ENCODE measurements at places on chromosomes 5 and 9.
A peak's percentile ranks its signal among the peaks of the same experiment; 100 is the strongest.

- no peak for DNase-seq
- peaks cover 31% of the 10 kb centered on the region for H3K4me1 ChIP-seq
- no peak overlapping the region for H3K4me3 ChIP-seq
- H3K27ac ChIP-seq: peak overlapping the region; percentile 89
- H3K27me3 ChIP-seq: no peaks in the 10 kb centered on the region
- peaks cover 44% of the 10 kb centered on the region for H3K36me3 ChIP-seq
Observed at GRCh38 chr5:151661968-151662732, 24.6 kb downstream of the SPARC start.

DNA sequence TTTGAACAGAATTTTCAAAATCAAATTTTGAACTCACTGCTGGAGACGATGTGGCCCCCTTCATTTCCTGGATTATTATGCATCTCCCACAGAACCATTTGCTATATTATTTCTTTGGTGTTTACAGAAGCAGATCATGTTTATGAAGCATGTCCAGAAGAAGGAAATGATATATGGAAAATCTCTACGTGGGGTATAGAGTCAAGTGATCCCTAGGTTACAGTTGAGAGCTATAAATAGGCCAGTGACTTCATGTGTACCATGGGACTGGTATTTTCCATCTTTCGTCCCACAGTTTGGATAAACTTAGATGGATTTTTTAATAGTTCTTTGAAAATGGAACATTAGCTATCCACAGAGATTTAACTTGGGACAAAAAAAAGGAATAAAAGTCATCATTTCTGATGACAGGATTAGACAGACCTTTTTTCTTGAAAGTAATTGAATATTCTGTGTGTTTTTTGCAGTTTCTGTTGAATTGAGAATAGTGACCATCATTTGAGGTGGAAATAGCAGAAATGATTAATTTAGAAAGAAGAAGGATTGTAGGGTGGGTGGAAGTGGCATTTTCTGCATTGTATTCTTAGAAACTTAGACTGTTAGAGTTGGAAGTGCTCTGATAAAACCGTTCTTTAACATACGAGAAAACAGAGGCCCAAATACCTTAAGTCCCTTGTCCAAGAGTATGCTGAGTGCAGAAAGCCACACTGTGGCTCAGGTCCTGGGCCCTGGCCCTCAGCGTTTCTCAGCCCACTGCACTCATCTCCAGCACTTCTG, 136.4 kb downstream of the PIP5K1B start:
- DNase-seq: no peak
- no peak overlapping the region for H3K4me3 ChIP-seq
- H3K27me3 ChIP-seq: peaks cover 2% of the 10 kb centered on the region

DNA sequence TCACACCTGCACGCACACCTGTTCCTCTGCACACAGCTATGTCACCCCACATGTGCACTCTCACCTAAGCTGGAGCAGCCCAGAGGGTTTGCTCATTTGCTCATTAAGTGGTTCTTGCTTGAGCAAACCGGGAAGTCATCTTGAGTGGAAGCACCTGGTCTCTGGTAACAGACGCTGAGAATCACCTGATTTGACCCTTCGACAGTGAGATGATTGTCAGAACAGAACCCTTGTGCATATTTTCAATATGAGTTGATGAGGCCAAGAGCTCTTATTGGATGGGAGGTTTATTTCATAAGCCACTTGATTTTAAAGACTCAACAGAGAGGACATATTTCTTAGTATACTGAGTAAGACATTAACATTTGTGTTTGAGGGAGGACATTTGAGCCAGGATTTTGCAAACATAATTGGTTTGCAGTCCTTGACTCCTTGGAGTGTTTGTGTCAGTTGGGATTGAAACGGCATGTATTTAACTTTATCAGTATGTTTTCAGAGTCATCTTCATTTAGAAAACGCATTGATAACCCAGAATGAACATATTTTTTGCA, 22.1 kb upstream of the LPCAT1 start:
- H3K4me1 ChIP-seq: no peaks in the 10 kb centered on the region
- H3K27ac ChIP-seq: no peak overlapping the region
- no peak for DNase-seq
- H3K27me3 ChIP-seq: peaks cover 24% of the 10 kb centered on the region

DNA sequence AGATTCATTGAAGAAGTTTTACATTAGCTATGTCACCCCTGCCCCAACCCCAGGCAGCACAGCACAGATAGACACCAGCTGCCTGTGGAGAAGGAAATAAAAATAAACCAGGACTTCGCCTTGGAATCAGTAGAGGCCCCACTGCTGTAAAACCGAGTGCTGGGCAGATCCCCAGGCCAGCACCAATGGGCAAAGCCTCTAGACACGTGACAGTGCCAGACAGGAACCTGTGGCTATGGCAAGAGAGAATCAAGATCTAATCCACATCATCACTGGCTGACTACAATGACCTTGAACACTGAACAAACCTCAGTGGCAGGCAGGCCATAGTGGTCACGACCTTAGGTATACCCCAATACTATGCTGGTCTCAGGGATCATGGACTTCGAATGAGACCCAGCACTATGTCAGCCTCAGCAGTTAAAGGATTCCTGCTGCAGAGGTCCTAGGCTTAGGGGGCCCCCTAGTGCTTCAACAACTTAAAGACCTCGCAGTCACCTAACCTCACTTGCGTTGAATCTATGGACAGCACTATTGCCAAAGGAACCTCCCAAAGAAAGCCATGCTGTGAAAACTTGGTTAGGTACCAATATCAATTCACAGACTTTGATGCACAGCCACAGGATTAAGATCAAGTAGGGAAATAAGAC, 2118.6 kb upstream of the C9orf72 start:
- peaks cover 5% of the 10 kb centered on the region for H3K4me1 ChIP-seq
- H3K36me3 ChIP-seq: no peaks in the 10 kb centered on the region
- H3K27ac ChIP-seq: no peak overlapping the region
- no peak overlapping the region for H3K4me3 ChIP-seq

- no peak overlapping the region for H3K4me3 ChIP-seq
- DNase-seq: no peak
- H3K4me1 ChIP-seq: no peaks in the 10 kb centered on the region
- no peaks in the 10 kb centered on the region for H3K27me3 ChIP-seq
- peaks cover 51% of the 10 kb centered on the region for H3K36me3 ChIP-seq
Observed at GRCh38 chr5:131328536-131329285, 64.9 kb downstream of the CDC42SE2 start.
